GM19239 (cell line): ENCODE measurements at places on chromosomes 6 and 20.

GRCh38 chr6:2184700-2185455 lies 60.5 kb downstream of the GMDS start:
- no peak for DNase-seq

GRCh38 chr20:1185316-1185741 lies 548 bp upstream of the TMEM74B start:
- no peak for DNase-seq

DNA sequence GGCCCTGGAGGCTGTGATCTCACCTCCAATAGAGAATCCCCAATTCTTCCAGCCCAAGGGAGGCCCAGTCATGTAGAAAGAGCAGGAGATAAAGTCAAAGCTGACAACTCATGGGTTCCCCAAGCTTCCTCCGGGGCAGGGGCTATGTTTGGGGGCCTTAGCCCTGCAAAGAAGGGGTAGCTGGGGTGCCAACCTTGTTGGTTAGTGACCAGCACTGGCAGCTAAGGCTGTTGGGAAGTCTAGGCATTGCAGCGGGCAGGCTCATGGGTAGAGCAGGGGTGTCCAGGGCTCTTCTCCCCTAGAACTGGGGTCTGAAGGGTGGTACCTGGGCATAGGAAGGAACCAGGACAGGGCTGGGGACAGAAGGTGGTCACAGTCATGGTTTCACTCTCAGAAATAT lies 36.4 kb downstream of the TGM2 start:
- DNase-seq, result no peak

GRCh38 chr6:150625927-150626326 lies 26.2 kb downstream of the PLEKHG1 start:
- no peak for DNase-seq

- no peak for DNase-seq
These were observed 31.1 kb downstream of the LAMA2 start for GRCh38 chr6:128914051-128914450.

DNA sequence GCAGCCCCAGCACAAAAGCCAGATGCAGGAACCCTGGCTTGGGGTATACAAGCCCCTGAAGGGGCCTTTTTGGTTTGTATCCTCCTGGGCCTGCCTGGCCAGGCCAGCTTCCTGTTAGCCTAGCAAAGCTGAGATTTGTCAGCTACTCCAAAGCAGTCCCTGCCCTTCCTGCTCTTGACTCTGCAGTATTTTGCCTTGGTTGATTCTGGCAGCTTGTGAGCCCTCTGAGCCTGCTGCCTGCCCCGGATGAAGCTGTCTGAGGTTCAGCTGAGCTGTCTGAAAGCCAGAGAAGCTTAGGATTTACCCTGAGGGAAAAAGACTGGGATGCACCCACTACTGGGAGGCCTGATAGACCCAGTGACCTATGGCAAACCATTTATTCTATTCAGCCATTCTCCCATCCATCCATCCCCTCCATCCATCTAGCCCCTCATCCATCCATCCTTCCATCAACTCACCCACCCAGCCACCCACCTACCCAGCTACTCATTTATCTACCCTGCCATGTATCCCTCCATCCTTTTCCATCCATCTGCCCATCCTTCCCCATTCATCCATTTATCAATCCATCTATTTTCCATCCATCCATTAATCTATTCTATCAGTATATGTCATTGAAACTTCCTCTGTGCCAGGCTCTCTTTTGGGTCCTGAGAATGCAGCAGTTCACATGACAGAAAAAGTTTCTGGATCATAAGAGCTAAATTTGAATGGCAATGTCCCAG lies 307.5 kb downstream of the DHX35 start:
- no peak for DNase-seq

DNA sequence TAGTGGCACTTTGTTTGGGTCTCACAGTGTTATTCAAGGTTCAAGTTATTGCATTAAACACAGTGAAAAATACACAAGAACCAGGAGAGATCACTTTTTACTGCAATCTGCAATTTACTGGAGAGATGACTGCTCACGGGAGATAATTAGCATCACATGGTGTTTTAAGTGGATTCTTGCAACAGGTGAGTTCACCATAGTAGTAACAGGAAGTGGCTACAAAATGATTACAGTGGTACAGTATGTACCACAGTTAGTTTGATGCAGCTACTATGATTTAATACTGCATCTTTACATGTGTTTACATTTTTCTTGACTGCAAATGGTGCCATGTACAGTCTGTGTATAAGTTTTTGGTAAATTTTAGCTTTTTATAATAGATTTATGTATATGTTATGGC lies 96.5 kb upstream of the SCP2D1 start:
- no peak for DNase-seq

DNA sequence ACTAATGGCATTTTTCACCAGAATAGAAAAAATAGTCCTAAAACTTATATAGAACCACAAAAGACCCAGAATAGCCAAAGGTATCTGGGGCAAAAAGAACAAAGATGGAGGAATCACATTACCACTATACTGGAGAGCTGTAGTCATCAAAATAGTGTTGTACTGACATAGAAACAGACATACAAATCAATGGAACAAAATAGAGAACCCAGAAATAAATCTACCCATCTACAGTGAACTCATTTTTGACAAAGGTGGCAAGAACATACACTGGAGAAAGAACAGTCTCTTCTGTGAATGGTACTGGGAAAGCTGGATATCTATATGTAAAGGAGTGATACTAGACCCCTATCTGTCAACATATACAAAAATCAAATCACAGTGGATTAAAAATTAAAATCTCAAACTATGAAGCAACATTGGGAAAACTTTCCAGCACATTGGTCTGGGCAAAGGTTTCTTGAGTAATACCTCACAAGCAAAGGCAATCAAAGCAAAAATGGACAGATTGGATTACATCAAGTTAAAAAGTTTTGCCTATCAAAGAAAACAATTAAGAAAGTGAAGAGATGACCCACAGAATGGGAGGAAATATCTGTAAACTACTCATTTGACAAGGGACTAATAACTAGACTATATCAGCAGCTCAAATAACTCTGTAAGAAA lies 120.5 kb downstream of the MEI4 start:
- no peak for DNase-seq

- no peak for DNase-seq
These were observed 48.5 kb upstream of the NT5E start for GRCh38 chr6:85401186-85402021.

GRCh38 chr6:26088344-26088743 lies 1.1 kb downstream of the HFE start:
- DNase-seq, result no peak

- no peak for DNase-seq
These were observed 153.6 kb downstream of the NFATC2 start for GRCh38 chr20:51388756-51389542.

GRCh38 chr6:41332241-41332640 lies 3.2 kb upstream of the NCR2 start:
- DNase-seq, result no peak

GRCh38 chr6:99521633-99522151 lies 6.5 kb upstream of the USP45 start:
- DNase-seq, result no peak

GRCh38 chr6:162088091-162088490 lies 639.5 kb downstream of the PRKN start:
- DNase-seq, result no peak

DNA sequence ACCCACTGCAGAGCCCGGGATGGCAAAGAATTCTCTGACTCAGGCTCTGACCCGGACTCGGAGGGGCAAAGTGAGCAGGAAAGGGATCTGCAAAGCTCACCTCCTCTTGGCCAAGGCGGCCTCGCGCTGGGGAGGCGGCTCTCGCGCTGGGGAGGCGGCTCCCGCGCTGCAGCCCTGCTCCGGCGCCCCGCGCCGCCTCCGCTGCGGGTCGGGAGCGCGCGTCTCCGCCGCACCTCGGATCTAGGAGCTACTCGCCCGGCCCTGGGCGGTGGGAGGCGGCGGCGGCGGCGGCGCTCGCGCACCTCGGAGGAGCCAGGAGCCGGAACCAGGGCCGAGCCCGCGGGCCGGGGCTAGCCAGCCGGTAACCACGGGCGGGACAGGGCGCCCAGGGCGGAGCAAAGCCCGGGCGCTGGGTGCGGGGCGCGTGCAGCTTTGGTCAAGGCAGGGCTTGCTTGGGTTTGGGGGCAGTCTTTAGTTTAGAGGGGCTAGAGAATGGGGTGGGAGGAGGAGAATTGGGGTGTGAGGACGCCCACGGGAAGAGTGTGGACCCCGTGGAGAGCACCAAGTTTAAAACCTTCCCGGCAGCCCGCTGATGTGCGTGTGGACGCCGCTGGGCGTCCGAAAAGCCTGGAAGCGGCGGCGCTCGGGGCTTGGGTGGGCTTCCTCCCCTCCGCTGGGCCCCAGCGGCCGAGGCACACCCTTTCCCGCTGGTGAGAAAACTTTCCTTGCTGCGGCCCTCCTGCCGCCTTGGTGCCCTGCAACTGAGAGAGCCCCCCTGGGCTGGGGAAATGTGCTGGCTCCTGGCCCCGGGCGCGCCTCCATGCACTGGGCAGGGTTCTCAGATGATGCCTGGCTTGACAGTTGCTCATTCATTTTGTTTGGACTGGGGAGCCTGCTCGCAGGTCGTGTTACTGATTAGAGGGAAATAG lies at the start of gene MRAP2:
Gene MRAP2 (plus strand): TSS at position 250 of the 929 bp plus-strand sequence. CDS start 21,547 bp downstream, outside the sequence.
- DNase-seq, result no peak

GRCh38 chr6:143755301-143755744 lies 77.6 kb downstream of the PHACTR2 start:
- DNase-seq, result no peak

DNA sequence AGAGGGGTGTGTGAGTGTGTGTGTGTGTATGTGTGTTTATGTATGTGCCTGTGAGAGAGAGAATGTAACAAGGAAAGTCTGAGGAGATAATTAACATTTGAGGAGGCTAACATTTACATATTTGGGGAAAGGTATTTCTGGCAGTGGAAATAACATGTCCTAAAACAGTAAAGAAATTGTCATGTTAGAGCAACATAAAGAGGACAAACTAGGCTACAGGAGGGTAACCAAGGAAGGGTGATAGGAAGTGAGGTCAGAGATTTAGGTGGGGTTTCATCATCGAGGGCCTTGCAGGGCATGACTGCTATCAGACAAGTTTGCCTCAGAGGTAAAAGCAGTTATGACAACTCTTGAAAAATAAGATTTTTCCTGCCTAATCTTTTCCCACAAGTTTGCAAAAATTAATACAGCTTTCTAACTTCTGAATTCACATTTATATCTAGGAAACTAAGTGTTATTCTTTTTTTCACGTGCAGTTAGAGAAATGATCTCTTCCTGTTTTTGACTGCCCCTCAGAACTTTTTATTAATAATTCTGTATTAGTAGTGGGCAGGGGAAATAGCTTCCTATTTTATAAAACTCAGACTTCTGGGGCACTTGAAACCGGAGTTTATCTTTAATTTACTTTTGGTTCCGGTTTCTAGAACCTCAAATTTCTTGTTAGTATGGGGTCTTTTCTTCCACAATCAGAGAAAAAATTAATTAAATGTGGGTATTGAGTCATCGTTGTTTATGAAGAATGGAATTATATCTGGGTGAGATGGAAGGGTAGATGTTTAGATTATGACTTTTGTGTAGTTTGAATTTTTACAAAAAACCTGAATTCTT lies 30.5 kb upstream of the RHAG start:
- no peak for DNase-seq
